Smooth muscle cell of the umbilical artery (primary cell): ENCODE measurements at places on chromosomes 1 and 21. TPM values are rescaled to one million over a fixed set of nuclear protein-coding genes. Genes with fewer than 3 reads are reported as not detected.

The TSPAN1 gene
- total RNA-seq, result 0.30 TPM in 1 of 2 replicates, not detected in the other

The RIMS3 gene
- under 0.01 and 0.09 TPM in 2 replicates for total RNA-seq

The IKBKE gene
- 21.7 and 30.7 TPM in 2 replicates for total RNA-seq

The HSPB7 gene
- 5.9 and 6.4 TPM in 2 replicates for total RNA-seq

The MYOG gene
- not detected in 2 replicates for total RNA-seq

The KRTAP12-2 gene
- not detected in 2 replicates for total RNA-seq

The ANKRD45 gene
- total RNA-seq, result under 0.01 and 2.6 TPM in 2 replicates

The PANK4 gene
- total RNA-seq, result 22.6 and 25.8 TPM in 2 replicates

The CD48 gene
- total RNA-seq, result not detected in 2 replicates
